Neural progenitor cell (in vitro differentiated cells): ENCODE measurements at places on chromosomes 11 and 22.

GRCh38 chr11:112769170-112769569 lies 192.1 kb upstream of the NCAM1 start:
- no peak for DNase-seq

- DNase-seq, result peak; percentile 78
Measured at GRCh38 chr11:120645639-120646038, 134.1 kb downstream of the GRIK4 start.

DNA sequence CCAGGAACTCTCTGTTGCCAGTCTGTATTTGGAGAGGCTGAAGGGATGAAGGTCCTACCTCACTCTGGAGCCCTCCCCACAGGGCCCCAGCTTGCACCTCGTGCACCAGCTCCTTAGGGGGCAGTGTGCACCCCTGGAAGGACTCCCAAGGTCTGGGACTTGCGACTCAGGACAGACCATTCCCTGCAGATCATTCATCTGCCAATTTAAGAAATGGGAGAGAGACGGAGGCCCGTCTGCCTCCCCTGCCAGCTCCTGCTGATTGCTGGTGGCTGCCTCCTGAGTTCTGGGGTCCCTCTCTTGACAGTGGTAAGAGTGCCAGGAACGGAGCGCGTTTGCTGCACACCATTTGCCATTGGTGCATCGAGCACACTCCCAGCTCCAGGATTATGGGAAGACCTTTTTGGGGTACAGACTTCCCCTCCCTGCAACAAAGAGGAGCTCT lies 27.4 kb upstream of the MALAT1 start:
- DNase-seq, result peak; percentile 69

- no peak for DNase-seq
Measured at GRCh38 chr11:9019861-9020260, 16.1 kb upstream of the NRIP3 start.

DNA sequence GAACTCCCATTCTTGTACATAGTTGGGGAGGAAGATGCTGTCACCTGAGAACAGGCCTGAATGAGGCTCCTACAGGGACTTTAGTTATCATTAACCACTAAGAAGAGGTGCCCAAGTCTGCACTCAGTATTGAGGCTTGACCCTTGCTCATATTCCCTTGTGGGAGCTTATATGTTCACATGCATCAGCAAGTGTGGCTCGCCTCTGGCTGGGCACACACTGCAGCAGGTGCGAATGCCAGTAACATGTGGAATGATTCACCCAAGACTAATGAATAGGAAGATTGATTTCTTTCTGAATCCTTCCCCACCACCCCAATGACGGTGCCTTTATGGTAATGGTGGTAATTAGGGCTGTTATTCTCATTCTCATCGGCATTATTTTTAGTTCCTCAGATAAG lies 127.3 kb downstream of the FEZ1 start:
- no peak for DNase-seq

DNA sequence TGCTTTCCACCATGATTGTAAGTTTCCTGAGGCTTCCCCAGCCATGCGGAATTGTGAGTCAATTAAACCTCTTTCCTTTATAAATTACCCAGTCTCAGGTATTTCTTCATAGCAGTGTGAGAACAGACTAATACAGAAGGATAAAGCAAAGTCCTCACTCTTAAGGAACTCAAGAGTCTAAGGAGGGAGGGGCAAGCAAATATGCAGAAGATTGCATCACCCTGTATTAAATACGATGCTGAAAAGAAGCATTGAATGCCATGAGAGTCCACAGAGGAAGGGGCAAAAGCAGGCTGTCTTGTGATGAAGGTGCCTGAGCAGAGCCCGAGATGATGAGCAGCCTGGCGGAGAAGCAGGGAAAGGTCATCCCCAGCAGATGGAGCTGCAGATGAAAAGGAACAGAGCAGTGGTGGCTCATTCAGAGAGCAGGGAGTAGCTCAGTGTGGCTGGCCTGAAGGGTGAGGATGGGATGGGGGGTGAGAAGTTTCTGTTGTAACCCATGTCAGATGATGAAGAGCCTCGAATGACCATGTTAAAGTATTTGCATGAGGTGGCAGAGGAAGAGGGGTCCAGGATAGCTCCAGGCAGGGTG lies 6.3 kb upstream of the IZUMO1R start:
- no peak for DNase-seq

DNA sequence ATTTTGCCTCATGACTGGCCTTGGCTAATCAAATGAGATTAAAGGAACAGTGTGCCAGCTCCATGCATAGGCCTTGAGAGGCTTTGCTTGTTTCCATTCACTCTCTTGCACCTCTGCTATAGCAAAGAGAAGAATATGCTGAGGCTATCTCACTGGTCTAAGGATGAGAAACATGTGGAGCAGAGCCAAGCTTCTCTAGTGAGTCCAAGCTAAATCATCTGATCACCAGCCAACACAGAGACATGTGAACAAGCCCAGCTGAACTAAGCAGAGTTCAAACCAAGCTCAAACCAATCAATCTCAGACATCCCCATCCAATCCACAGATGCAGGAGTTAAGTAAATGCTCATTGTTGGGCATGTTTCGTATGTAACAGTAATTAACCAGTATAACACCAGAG lies 69.4 kb upstream of the API5 start:
- no peak for DNase-seq

- no peak for DNase-seq
Measured at GRCh38 chr11:121909596-121909995, 206.4 kb downstream of the BLID start.

GRCh38 chr11:11072067-11072466 lies 214.2 kb upstream of the ZBED5 start:
- DNase-seq, result no peak

DNA sequence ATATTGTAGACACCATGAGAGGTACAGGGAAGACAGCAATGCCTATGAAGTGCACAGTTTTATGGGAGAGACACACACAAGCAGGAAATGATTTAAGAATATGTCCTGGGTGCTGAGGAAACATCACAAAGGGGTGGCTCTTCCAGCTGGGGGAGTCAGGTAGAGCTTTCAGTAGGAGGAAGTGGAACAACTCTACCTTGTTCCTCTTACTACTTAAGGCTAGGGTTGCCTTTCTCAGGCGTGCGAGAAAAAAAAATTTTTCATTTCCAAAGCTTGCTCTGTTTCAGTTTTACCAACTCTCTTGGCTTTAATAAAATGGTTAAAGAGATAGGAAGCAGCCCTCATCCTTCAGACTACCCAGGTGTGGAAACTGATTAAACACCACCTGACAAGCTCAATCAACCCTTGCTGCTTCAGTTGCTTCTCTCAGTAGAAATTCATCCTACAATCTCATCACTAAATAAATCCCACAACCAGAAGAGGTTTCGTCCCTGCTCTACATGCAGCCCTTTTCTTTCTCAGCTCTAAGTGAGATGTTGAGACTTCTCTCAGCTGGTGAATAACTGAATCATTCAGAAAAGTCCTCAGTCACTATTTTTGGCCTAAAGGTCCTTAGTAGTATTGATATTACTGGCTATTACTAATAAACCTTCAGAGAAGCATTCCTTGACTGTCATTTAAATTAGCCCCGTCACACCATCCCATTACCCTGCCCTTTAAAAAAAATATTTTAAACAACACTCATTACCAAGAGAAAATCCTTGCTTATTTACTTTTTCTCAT lies 5.9 kb downstream of the ABTB2 start:
- DNase-seq, result no peak
